ENCODE measurements at places on chromosomes 4 and X.

DNA sequence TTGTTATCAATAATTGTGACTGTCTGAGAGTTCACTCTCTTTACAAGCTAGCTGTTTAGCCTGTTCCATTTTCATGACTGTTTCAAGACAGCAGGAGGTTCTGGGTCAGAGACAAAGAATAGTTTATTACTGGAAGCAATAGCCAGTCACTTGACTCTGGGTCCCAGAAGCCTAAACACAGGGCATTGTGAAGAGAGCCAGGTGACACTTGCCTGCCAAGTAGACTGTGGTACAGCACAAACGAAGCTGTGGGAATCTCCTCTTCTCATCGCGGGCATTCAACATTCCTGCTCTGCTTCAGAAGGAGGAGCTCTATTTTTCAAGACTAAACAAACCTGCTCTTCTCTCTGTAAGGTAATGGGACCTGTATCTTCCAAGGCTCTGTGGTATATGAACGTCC is 485.1 kb downstream of the TRIML1 start:
- DNase-seq, result no peak

DNA sequence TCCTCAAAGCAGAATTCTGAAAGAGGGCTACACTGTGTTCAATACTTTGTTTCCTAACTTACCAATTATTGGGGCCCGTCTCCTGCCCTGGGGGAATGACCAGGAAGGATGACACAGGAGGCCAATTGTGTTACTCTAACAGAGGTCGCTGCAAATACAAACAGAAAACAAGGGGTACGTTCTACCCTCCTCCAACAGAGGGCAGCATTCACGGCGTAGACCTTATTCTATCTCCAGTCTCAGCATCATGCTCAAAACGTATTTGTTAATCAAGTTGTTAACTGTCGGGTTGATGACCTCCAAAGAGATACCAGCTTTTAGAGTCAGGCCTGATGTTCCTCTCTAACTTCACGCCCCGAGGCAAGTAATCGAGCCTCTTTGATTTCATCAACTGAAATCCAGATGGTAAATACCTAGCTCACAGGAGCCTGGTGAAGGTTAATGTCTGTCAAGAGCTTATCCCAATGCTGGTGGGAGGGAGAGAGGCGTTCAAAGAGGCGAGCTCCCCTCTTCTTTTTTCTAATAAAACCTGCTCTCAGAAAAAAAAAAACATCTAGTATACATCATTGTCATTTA is 181.0 kb upstream of the KCNIP4 start:
- DNase-seq, result peak; percentile 18

- no peak for DNase-seq
These were observed 21.6 kb upstream of the CCNQ start for GRCh38 chrX:153620576-153620975.

- no peak for DNase-seq
These were observed 135.4 kb upstream of the RBPJ start for GRCh38 chr4:26185436-26185835.

DNA sequence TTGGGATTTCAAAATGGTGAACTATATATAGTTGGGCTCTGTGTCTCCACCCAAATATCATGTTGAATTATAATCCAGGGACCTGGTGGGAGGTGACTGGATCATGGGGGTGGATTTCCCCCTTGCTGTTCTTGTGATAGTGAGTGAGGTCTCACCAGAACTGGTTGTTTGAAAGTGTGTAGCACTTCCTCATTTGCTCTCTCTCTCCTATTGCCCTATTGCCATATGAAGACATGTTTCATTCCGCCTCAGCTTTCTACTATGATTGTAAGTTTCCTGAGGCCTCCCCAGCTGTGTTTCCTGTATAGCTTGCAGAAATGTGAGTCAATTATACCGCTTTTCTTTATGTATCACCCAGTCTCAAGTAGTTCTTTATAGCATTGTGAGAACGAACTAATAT is 545.6 kb downstream of the TRAM1L1 start:
- DNase-seq, result no peak

DNA sequence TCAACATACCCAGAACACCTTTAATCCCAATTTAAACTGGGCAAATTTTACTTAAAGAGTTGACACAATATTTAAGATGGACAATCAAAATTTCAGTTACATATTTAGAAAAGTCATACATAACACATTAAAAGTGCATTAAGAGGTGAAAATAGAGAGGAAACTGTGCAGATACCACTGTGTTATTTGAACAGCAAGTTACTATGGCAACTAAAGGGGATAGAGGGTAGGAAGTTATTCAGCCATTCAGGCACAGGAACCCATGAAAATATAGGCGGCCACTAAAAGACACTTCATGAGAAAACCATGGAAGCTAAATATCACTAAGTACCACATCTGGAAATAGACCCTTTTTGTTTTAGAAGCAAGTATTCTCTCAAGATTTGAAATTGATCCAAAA is 75.1 kb downstream of the PDGFC start:
- DNase-seq, result no peak

GRCh38 chr4:67204441-67204840 is 340.9 kb downstream of the CENPC start:
- no peak for DNase-seq

- DNase-seq, result peak; percentile 14
These were observed 442.0 kb upstream of the ADGRL3 start for GRCh38 chr4:60757986-60758680.

DNA sequence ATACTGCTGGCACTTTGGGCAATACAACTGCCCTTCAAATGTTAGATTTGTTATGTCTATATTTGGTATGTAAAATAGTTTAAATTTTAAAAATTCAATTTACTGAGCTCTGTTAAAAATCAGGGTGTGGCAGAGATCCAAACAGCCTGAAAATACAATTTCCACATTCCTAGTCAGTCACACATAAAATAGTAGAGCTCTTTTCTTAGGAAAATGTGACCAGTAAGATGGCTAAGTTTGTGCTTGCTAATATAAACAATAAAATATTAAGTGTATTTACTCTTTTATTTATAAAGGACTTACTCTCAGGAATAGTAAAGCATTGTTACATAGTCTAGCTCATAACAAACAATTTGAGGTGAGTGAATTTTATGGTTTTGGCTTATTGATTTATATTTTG is 200.2 kb downstream of the DKK2 start:
- no peak for DNase-seq

DNA sequence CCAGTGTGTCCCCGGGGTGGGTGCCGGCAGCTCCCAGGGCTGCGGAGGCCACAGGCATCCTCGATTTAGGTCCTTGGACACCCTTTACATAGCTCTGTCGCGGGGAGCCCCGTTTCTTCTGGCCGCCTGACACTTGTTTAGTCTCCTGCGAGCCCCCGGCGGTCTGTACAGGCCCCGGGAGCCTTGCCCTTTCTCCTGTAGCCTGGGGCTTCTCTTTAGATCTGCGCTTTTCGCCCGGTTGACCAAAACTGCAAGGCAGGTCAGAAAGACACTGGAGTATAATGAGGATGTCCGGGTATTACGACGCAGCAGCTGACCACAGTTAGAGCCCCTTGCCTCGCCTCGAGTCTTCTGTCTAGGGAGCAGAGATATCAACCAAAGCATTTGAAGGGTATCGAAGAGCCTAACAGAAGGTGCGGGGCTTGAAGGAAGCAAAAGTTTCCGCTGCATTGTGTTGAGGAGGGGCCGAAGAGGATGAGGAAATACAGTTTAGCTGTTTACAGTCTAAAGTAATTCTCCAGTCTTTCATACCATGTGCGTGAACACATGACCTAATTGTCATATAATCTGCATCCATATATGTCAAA is 479 bp downstream of the BRCC3 start:
- DNase-seq, result peak; percentile 2

GRCh38 chr4:7638489-7638888 is 203.8 kb upstream of the PSAPL1 start:
- no peak for DNase-seq

GRCh38 chr4:27062256-27062655 is 201.6 kb downstream of the STIM2 start:
- DNase-seq, result no peak

DNA sequence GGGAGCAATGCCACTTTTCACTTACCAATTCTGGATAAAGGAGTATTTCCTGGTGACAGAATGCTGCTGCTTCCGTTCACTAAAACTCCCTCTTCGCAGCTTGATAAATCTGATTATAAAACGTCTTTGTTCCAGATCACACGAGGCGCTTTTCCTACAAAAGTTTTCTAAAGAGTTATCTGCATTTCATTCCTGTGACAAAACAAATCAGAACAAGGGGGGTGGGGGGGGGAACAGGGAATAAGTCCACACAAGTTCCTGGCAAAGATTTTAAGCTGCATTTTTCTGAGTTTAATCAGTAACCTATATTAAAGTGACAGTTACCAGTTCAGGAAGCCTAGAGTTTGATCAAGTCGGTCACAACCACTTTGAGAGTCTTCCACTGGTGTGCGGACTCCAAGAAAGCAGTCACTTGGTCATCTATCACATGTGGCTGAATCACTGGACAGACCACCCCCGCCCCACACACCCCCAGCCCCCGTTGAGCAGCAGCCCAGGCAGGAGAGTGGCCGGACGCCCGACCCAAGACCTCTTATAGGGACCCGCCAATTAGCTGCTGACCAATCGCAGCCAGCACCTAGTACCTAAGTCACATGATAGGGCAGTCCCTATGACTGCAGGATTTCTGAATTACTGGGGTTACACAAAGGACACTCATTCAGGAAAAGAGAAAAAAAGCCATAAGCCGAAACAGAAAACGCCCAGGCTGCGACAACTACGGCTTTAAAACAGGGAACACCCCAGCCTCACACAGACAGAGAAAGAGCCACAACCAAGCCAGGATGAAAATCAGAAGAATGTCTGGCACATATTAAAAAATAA is 569.3 kb upstream of the DIPK2B start:
- DNase-seq, result peak; percentile 87

DNA sequence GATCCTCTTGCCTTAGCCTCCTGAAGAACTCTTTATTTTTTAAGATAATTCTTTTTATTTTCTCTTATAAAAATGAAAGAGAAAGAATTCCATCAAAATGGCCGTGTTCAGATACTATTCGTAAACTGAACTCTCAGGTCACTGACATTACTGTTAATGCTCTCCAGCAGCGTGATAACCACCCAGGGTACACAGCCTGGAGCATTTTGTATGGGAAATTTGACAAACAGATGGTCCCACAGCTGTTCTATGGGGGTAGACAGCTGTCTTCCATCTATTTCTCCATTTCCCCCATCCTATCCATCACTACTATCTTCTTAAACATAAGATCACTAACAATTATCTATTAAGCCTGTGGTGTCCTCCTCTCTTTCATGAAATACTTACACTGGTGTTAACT is 47.8 kb downstream of the SYNPO2 start:
- no peak for DNase-seq

DNA sequence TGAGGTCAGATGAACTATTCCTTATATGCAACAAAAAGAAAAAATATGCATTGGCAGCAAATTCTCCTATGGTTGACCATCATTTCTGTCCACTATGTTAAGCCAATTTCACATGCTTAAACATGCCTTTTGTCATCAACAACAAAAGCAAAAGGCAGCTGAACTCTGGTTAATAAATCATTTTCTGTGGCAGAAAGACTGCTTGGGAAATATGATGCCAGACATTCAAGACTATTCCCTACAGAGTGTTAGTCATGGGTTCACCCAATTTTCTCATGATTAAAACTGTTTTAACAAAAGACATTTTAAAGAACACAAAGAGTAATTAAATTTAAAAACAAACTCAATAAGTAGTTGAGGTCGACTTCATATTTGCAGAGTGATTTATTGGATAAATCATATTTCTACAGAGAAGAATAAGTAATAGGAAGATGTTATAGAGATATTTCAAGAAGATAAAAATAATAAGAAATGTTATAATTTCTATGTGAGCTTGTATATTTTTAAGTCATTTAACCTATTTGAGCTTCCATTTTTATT is 890.6 kb downstream of the STPG2 start:
- no peak for DNase-seq

GRCh38 chr4:42460043-42460442 is 62.8 kb downstream of the SHISA3 start:
- DNase-seq, result no peak

DNA sequence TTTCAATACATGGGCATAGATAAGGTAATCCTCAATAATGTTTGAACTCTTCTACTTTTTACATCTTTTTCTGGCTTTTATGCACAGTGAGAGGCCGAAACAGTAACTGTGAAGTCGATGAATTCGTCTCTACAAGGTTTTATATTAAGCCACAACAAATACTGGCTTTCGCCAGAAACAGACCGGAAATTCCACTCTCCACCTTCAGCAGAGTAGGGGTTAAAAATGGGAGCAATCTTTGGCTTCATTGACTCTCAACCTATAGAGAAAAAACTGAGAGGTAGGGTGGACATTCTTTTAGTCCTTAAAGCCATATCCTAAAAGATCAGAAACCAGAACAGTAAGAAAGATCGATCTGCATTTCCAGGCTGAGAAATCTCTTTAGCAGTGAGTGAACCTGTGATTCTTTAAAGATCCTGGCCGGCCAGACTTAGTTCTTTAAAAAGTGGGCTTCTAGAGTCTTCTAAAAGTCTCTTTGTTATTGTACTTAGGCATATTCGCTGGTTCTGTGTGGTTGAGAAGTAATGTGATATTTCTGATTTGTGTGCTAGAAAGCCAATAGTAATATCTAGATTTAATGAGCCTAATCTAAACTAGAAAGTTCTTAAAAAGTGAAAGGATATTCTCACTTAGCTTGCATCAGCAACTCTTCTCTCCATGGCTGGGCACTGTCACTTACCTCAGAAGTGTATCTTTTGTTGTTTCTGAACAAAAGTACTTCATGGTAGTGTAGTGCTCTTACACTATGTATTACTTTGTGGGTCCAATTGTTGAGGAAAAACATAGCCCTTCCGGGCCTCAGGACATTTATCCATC is 2.0 kb downstream of the HSPA4L start:
- DNase-seq, result no peak

GRCh38 chrX:44012484-44013096 is 39.4 kb upstream of the NDP start:
- DNase-seq, result peak; percentile 65

DNA sequence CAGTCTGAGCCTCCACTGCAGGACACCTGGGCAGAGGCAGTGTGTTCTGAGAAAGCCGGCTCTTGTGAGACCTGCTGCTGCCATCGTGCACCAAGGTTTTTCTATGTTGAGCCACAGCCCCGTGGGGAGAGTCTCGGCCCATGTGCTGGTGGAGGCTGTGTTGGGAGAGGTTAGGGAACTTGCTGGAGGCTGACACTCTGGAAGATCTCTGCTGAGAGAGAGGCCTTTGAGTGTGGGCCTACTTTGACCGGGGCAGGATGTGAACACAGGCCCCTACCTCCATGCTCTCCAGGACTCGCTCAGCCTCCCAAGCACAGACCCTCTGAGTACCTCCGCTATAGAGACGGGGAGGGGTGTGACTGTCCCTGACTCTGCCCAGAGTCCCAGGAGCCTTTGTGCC is 1.3 kb upstream of the S100P start:
- no peak for DNase-seq

Measured in fibroblast of skin of right quadriceps (primary cell).